Karpas-422 (cell line): ENCODE measurements at places on chromosomes 5 and 9. TPM values are rescaled to one million over a fixed set of nuclear protein-coding genes. Genes with fewer than 3 reads are reported as not detected.

DNA sequence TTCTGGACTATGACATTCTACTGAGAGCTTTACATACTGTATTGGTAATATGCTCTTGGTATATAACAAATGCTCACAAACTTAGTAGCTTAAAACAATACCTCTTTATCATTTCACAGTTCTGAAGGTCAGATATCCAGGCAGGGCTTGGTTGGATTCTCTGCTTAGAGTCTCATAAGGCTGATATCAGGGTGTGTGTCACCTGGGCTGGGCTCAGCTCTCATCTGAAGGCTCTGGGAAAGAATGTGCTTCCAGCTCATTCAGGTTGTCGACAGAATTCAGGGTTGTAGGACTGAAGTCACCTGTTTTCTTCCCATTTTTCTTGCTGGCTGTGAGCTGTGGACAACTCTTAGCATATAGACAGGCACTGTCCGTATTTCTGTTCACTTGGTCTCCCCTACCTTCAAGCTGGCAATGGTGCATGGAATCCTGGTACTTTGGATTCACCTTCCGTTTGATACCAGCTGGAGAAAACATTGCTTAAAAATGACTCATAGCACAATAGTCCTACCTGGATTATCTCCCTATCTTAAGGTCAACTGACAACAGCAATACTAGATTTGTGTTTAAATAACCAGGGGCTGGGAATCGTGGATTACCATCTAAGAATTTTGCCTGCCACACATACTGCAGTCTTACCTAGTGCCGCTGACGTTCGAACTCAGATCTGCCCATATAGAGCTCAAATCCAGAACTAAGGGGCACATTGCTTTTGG, 69.2 kb downstream of the RCL1 start:
- H3K4me1 ChIP-seq = no peaks in the 10 kb centered on the region
- H3K4me3 ChIP-seq = no peak overlapping the region
- H3K36me3 ChIP-seq = peaks cover 16% of the 10 kb centered on the region; the same call in 1 of the 2 replicates
- H3K27ac ChIP-seq = no peak overlapping the region
- no peaks in the 10 kb centered on the region for H3K27me3 ChIP-seq

DNA sequence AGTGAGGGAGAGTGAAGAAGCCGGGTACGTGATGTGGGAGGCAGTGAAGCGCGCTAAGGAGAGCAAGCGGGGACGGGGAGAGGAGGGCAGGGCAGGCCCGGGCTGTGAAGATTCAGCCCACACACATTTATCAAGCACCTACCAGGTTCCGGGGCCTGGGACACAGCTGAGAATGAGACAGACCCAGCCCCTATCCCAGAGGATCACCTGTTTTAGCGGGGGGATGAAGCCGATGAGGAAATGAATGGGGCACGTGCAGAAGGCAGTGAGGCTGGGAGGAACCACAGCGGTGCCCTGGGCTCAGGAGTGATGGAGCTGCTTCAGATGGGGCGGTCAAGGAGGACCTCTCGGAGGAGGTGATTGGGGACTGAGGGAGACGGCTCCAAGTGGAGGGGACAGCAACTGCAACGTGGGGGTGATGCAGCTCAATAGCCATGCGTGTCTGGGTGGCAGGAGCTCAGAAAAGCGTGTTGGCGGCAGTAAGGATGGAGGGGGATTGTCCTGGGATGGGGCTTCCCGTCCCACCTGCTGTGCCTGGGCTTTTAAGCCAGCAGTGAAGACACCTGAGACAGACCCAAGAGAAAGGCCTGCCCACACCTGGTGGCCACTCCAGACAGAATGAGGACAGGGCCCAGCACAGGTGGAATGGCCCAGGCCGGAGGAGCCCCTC, 77.5 kb upstream of the UNC5A start:
- no peaks in the 10 kb centered on the region for H3K27me3 ChIP-seq
- no peaks in the 10 kb centered on the region for H3K36me3 ChIP-seq
- no peak for DNase-seq

TMEM174 gene
- not detected in 2 replicates for total RNA-seq

DNA sequence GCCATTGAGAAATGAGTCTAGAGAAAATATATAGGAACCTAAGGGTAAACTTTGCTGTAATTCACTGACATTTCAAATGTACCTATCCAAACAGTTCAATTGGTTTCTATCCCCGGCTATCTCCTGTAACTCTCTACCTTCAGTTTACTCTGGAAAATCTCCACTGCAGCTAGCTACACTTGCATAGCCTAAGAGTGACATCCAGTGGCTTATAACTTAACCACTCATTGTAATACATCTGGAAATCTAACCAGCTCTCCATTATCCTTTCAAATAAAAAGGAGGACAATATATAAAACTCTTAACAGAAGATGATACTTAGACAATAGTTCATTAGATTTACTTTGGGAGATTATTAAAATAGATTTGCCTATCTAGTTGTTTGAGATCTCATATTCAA, 35.3 kb upstream of the SPDL1 start:
- no peaks in the 10 kb centered on the region for H3K4me1 ChIP-seq
- H3K36me3 ChIP-seq = no peaks in the 10 kb centered on the region
- DNase-seq = peak; percentile 50

ZNG1A gene
- total RNA-seq = 51.5 and 71.0 TPM in 2 replicates

- no peak for DNase-seq
- no peak overlapping the region for H3K27ac ChIP-seq
- no peaks in the 10 kb centered on the region for H3K36me3 ChIP-seq
Measured at GRCh38 chr9:94720846-94721549, 5.5 kb upstream of the AOPEP start.

- no peak overlapping the region for H3K4me3 ChIP-seq
- no peaks in the 10 kb centered on the region for H3K36me3 ChIP-seq
- H3K27me3 ChIP-seq = no peaks in the 10 kb centered on the region
- no peaks in the 10 kb centered on the region for H3K4me1 ChIP-seq
- no peak overlapping the region for H3K27ac ChIP-seq
- no peak for DNase-seq
Measured at GRCh38 chr9:109627042-109627441, 128.9 kb upstream of the PTPN3 start.

ROR2 gene
- not detected in 2 replicates for total RNA-seq

DNA sequence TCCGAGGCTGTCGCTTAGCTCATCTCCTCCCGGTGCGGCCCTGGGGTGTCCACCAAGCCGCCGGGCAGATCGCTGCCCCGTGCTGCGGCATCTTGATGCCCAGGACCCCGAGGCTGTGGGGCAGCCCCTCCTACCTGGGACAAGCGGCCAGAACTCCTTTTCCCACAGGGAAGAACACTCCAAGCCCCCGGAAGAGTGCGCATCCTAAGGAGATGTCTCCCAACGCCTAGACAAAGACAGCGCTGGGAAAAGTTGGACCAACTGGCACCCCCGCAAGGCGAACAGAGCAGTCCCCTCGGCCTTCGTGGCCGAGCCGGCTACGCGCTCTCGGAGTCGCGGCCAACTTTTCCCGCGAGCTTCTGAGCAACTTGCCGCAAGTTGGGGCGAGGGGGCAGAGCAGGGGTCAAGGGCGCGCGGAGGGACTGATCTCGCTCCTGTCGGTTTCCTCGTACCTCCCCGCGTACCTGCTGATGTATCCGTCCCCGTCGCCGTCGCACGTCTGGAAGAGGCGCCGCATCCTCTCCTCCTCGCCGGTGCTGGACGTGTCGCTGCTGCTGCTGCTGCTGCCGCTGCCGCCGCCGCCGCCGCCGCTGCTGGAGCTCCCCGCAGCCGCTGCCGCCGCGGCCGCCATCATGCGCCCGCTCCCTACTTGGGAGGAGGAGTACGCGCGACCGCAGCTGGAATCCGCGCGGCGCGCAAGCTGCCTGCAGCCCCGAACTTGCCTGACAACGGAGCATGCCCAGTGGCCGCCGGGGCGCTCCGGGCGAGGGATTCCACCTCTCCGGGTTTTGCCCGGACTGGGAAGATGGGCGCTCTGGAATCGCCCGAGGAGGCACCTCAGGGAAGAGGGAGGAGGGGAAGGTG, at the start of gene MCC:
Gene MCC (minus strand): TSS at position 673 of the 864 bp plus-strand sequence.
- H3K27me3 ChIP-seq = no peaks in the 10 kb centered on the region; the same call in 1 of the 2 replicates
- H3K36me3 ChIP-seq = no peaks in the 10 kb centered on the region
- H3K4me1 ChIP-seq = no peaks in the 10 kb centered on the region
- no peak within 1 kb of the TSS for H3K4me3 ChIP-seq
- no peak for DNase-seq

LTC4S gene
- 2.3 TPM in 1 of 2 replicates, not detected in the other for total RNA-seq

DNA sequence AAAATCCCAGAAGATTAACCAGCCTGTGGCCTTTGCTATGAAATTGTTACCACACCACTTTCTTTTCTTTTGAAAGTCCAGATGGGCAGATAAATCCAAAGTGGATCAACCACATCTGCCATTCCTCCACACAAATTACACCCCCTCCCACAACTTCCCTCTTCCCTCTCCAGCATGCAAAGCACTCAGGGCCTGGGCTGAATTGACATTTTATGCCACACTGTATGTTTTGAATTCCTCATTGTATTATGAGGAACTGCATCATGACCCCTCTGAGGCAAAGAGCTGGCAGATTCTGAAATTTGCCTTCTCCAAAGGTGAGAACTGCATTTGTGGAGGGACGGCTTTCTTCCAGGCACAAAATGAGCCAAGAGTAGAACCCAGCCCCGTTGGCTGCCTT, 589.2 kb upstream of the KLF4 start:
- no peaks in the 10 kb centered on the region for H3K27me3 ChIP-seq
- H3K36me3 ChIP-seq = no peaks in the 10 kb centered on the region
- DNase-seq = no peak
- no peak overlapping the region for H3K4me3 ChIP-seq

PCDHGB5 gene
- 17.0 and 26.4 TPM in 2 replicates for total RNA-seq

DNA sequence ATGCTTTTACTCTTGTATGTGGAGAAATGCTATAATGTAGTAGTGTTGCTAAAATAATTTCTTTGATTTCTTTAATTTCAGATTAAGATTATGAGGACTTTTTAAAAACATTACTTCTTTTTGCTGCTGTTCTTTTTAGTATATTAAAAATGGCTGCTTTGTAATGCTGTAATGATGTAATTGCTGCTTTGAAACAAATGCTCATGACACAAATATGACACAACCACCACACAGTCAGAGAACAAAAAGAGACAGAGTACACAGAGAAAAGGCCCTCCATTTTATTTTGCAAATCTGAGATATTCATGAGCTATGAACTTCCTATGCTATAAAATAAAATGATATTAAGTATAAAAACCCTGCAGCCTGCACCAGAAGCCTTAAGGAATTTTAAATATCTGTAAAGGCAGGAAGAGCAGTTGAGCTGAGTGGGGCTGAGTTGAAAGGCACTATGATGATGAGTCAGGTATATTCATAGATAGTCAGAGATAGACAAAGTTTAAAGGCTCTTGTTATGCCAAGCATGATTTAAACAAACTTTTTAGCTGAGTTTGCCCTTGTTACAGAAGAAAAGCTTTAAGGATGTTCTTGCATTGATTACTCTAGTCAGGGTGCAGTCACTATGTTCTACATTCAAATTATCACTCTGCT, 5.1 kb upstream of the POU5F2 start:
- no peak for DNase-seq
- no peaks in the 10 kb centered on the region for H3K4me1 ChIP-seq
- H3K4me3 ChIP-seq = no peak overlapping the region
- H3K36me3 ChIP-seq = no peaks in the 10 kb centered on the region

GRCh38 chr5:39395521-39395920, 29.3 kb downstream of the DAB2 start:
- H3K27ac ChIP-seq = no peak overlapping the region
- no peaks in the 10 kb centered on the region for H3K27me3 ChIP-seq
- H3K4me3 ChIP-seq = no peak overlapping the region
- no peaks in the 10 kb centered on the region for H3K4me1 ChIP-seq
- no peaks in the 10 kb centered on the region for H3K36me3 ChIP-seq
- DNase-seq = no peak

DNA sequence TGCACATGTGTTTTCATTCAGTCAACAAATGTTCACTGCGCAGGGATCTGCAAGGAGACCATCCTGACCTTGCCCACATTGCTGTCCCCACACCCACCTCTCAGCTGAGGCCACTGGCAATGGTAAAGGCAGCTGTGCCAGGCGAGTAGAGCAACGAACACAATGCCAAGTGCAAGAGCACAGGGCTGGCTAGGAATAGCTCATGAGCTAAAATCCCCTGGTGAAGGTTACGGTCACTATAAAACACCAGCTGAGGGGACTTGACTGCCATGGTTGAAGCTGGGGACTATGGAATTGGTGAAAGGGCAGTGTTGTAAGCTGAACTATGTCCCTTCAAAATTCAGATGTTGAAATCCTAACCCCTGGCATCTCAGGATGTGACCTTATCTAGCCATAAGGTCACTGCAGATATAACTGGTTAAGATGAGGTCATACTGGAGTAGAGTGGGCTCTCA, 96.1 kb downstream of the OTULIN start:
- H3K36me3 ChIP-seq = no peaks in the 10 kb centered on the region
- no peak for DNase-seq
- no peak overlapping the region for H3K4me3 ChIP-seq
- H3K27me3 ChIP-seq = no peaks in the 10 kb centered on the region
- H3K27ac ChIP-seq = no peak overlapping the region

- no peak overlapping the region for H3K4me3 ChIP-seq
- no peak for DNase-seq
- no peaks in the 10 kb centered on the region for H3K36me3 ChIP-seq
- no peaks in the 10 kb centered on the region for H3K4me1 ChIP-seq
- no peaks in the 10 kb centered on the region for H3K27me3 ChIP-seq
- no peak overlapping the region for H3K27ac ChIP-seq
Measured at GRCh38 chr9:34496149-34496712, 26.6 kb downstream of the ENHO start.

GRCh38 chr9:87884578-87885459, 2.1 kb downstream of the SPATA31E1 start:
- no peaks in the 10 kb centered on the region for H3K4me1 ChIP-seq
- H3K4me3 ChIP-seq = no peak overlapping the region
- DNase-seq = no peak

SPATA31D4 gene
- not detected in 2 replicates for total RNA-seq

CFAP90 gene
- total RNA-seq = not detected in 2 replicates

- H3K36me3 ChIP-seq = no peaks in the 10 kb centered on the region
- H3K4me3 ChIP-seq = no peak overlapping the region
- H3K27ac ChIP-seq = no peak overlapping the region
- 0 out of 2 replicates have a peak, but pooled peaks cover 3% of the 10 kb centered on the region for H3K4me1 ChIP-seq
- no peaks in the 10 kb centered on the region for H3K27me3 ChIP-seq
Measured at GRCh38 chr5:177100714-177101121, 14.0 kb downstream of the FGFR4 start.

GRCh38 chr5:170486371-170486770, 17.4 kb upstream of the KCNIP1 start:
- no peaks in the 10 kb centered on the region; the same call in 1 of the 2 replicates for H3K27me3 ChIP-seq
- H3K4me3 ChIP-seq = no peak overlapping the region
- DNase-seq = no peak
- no peak overlapping the region for H3K27ac ChIP-seq
